NCI-H1092 treated with DMSO at 0.1 percent for 48 hours (cell line): ENCODE measurements at places on chromosomes 16 and 17.
A peak's percentile ranks its signal among the peaks of the same experiment; 100 is the strongest.

- DNase-seq, result no peak
These were observed 2.9 kb upstream of the KANSL1 start for GRCh38 chr17:46195939-46196716.

- DNase-seq, result no peak
These were observed 117.0 kb downstream of the ZNF778 start for GRCh38 chr16:89334461-89334860.

DNA sequence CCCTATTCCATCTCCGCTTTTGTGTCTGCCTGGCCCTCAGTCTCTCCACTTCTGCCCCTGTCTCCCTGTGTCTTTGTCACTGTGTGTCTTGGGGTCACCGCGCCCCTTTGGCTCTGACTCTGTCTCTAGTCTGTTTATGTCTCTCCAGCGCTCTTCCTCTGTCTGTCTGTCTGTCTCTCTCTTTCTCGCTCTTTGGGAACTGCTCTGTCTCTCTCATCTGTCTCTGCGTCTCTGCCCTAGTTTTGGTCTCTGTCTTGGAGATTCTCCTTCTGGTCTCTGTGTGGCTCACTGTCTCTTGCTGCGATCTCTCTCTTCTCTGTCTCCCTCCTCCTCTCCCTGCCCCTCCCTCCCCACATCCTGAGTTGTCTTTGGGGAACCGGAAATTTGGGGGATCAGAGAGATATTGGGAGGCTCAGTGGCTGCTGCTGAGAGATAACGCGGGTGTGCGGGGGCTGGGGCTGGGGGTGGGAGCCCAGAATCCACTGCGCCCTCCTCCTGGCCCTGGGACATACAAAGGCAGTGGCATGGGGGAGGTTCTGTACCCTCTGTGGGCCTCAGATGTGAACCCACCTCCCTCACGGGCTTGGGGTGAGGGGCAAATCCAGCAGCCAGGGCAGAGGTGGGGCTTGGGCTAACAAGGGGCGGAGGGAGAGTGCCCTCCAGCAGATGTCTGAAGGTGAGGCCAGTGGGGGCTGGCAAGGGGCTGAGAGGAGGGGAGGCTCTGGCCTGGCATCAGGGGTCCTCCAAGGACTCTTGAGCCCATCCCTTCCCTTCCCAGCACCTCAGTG is 24.4 kb downstream of the LAT start:
- no peak for DNase-seq

GRCh38 chr16:11202260-11203091 is 53.5 kb downstream of the SOCS1 start:
- no peak for DNase-seq

DNA sequence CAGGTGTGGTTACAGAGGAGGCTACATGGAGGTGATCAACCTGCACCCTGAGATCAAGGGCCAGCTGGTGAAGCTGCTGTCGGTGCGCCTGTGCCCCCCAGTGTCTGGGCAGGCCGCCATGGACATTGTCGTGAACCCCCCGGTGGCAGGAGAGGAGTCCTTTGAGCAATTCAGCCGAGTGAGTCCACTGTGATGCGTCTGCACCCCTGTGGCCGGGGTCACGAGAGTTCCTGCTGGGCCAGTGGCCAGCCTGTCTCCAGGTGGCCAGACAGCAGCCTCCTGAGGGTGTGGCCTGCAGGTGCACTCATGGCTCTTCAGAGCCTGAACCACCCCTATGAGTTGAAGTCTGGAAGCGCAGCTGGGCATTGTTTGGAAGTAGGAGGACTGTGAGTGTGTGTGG is 38.1 kb downstream of the GPT2 start:
- DNase-seq, result no peak

DNA sequence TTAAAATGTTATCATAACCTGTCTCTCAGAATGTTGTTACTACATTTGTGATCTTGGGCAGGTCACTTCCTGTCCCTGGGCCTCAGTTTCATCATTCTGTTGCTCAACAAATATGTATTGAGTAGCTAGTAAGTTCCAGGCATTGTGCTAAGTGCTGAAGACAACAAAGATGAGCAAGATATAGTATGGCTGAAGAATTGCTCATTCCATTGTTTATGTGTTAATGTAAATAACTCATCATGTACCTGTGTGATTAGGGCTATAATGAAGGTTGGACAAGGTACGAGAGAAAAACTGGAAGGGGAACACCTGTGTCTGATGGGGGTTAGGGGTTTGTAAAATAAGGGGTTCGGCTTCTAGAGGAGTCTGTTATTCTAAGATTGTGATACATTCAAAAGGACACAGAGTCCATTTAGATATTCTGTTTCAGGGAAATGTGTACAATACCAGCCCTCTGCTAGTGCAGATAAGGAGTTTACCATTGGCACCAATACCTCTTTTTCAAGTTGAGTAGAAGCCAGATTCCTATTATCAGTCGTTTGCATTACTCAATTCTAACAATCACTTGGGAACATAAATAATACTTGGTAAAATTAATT is 20.0 kb downstream of the TUBG1 start:
- no peak for DNase-seq

DNA sequence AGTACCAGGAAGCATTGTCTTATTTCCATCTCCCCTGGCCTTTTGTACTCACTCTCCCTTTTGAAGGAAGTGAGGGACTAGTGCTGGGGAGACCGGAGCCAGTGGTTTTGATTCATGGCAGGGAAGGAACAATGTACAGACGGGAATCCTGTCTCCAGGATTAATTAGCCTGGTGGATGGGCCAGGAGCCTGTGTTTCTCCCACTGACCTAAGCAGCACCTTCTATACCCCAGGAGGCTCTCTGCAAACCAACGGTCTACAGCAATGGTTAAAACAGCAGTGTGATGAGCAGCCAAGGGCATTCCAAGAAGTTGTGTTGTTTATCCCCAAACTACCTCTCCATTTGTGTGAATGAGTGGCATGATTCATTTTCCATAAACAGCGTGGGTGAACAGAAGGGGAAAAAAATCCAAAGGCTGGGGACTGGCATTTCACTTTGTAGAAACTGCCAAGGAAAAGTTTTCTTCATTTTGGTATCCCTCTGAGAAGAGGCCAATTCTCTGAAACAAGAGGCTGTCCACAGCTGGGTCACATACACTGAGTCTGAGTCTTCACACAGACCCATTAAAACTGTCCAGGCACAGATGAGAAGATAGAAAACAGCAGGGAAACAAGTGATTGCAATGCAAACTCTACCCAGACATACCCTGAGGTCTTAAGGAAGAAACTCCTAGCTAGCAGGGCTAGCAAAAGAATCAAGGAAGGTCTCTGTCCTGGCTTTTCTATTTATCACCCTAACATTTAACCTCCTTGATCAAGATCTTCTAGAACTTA is 18.1 kb downstream of the ANKFN1 start:
- DNase-seq, result no peak

DNA sequence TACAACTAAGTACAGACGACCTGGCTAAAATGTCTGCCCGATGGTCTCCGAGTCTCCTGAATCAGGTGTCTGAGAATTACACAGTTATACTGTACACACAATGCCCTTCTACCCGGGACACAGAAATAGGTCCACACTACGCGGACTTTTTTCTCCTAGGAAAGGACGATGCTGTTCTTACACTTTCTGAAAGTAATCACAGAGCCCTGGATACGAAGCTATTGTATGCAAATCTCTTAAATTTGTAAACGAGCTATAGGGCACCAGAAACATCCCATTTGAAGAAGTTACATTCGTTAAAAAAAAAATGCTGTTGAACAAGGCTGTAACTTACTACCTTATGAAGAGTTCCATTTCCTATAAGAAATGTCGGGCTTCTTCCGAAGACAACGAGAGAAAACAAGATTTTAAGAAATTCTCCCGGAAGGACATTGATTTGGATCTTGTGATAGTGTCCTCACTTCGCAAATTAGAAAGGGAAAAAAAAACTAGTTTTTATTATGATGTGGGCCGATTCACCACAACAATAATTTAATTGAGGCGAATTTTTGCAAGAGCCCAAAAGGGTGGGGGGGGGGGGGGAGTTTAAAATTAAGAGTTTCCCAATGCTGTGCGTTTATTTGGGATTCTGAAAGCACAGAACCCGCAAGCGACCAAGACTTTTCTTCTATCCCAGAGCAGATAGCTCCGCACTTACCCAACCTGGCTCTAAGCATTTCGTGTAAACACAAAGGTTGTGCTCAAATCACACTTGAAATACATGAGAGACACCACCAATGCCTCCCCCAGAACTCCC is 1.5 kb upstream of the SOX9 start:
- no peak for DNase-seq

DNA sequence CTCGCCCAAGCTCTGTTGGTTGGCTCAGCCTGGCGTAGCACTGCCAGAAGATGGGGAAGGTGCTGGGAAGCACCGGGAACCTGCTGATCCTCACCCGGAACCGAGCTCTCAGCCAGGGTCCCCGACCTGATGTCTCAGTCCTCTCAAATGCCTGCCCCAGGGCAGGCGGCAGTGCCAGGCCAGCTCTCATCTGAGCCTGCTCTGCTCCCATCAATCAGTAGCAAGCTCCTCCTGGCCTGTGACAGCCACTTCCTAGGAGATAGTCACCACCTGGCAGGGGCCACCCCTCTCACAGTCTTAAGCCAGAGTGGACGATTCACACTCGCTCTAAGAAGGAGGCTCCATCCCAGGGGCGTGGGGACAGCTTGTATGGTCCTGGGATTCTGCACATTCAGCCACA is 62.0 kb downstream of the ENGASE start:
- no peak for DNase-seq

GRCh38 chr16:2516391-2517240 is 2.9 kb downstream of the ATP6V0C start:
- no peak for DNase-seq

GRCh38 chr16:66278111-66278531 is 88.4 kb upstream of the CDH5 start:
- DNase-seq, result no peak

GRCh38 chr17:5980941-5981340 is 89.2 kb upstream of the WSCD1 start:
- DNase-seq, result no peak

DNA sequence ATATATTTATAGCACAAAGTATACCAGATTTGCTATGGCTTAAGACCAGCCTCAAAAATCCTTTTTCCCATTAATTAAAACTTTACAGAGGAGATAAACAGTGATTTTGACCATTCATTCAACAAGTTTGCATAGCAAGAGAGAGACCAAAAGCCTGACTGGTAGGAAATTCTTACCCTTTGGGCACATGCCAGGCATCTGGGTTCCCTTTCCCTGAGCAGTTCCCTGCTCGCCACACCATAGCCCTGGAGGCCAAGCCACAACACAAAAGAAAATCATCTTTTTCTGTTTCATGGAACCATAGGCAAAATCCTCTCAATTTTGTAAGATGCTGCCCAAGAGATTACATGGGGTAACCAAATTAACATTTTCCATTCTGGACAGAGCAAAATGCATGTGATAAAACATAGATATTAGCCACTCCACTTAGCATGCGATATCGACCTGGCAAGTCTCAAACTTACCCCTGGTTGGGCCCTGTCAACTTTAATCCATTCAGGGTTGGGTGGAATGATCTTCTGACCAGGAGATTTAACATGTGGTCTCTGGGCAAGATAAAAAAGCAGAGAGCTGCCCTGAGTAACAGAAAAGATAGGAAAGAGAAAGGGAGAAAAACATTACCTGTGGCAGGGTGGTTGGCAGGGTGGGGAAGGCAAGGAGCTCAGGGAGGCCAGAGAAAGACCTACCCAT is 57.6 kb upstream of the B4GALNT2 start:
- no peak for DNase-seq

DNA sequence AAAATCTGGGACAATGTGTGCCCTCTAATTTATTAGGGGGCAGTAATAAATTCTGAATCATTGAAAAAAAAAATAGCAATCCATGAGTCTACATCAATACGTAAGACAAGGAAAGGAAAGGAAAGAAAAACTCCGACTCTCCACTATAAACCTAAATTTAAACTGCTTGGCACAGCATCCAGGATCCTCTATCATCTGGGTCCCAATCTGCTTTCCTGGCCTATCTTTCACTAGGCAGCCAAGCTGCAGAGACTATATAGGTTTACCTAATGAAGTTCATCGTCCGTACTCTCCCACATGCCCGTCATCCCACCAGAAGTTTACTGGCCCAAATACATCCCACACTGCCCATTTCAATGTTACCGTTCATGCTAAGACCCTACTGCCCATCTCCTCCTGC is 179.2 kb downstream of the PARN start:
- no peak for DNase-seq

DNA sequence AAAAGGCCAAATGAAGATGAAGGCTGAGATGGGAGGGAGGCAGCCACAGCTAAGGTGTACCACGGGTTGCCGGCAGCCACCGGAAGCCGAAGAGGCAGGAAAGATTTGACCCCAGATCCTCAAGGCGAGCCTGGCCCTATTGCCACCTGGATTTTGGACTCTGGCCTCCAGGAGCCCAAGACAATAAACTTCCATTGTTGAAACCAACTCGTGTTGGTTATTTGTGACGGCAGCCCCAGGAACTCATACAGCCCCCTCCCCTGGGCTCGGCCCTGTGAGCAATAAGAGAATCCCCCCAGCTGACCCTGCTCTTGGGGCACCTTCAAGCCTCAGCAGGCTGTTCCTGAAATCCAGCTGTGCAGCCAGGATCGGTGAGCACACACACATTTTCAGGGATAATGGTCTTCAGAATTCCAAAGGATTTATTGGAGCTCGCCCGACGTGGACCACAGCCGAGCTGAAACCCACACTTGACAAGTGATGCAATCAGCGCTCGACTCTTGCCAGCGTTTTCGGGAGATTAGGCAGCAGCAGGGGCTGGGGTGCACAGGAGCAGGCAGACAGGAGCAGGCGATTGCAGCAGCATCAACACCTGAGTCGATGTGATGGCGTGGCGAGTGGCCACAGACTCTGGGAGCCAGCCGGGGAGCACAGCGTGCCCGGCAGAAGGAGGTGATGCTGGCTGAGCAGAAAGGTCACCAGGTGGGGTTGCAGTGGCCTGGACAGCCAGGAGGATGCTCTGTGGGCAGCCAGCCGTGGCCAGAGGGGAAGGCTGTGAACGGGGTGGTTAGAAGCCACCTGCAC is 22.4 kb upstream of the CBX4 start:
- no peak for DNase-seq

GRCh38 chr17:49361902-49362722 is at the start of gene ZNF652:
Gene ZNF652 (minus strand): TSS chr17:49362250. CDS start chr17:49317725, 44,525 bp downstream.
- DNase-seq, result peak; percentile 92

DNA sequence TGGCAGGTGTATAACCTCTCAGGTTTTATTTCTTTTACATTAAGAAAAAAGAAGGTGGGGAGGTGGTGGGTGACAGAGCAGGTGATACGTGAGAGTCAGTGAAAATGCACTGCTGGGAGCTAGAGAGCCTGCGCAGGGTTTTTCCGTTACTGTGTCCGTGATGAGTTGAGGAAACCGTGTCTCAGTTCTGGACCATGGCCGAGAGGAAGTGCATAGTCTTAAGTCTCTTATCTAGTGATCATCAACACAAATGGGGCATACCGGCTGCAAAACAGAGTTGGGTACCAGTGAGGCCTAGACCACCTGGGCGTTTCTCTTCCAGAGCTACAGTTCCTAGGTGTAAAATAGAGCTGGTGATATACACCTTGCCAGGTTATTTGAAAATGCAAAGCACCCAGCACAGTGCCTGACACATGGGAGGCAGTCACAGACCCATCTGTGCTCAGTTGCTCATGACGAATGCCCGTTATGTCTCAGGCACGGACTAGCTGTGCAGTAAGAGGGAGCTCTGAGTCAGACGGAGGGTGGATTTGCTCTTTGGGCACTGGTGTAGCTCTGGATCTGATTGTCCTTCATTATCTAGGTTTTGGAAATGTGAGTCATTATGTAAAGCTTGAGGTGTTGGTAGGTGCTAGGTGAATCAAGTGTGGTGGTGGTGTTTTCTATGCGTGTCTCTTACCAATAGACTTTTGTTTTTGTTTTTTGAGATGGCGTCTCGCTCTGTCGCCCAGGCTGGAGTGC is 60.9 kb downstream of the RPTOR start:
- DNase-seq, result no peak

GRCh38 chr16:88816736-88817535 is 5.2 kb upstream of the APRT start:
- no peak for DNase-seq

GRCh38 chr17:10311131-10311530 is 61.7 kb downstream of the MYH13 start:
- no peak for DNase-seq
